ENCODE measurements at places on chromosomes 6 and 20.
A peak's percentile ranks its signal among the peaks of the same experiment; 100 is the strongest.

DNA sequence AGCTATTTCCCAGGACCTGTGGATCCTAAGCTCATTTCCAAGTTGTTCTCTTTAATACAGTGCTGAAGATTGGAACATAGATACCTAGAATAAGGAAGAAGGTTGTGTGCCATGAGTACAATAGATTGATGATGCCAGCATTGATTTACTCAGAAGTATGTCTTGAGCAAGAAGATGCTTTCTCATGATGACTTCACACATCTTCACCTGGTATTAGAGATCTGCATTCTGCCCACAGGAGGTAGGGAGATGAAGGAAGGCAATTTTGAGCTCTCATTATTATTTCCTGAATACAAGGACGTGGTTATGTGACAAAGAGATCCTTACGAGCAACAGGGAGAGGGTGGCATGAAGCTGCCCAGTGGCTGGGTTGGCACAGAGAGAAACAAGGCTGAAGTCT, 20.0 kb upstream of the ZNF165 start:
- no peak for DNase-seq

GRCh38 chr20:2093159-2093781, 8.4 kb upstream of the STK35 start:
- no peak for DNase-seq

GRCh38 chr20:37980876-37981275, 52.4 kb downstream of the TTI1 start:
- no peak for DNase-seq

DNA sequence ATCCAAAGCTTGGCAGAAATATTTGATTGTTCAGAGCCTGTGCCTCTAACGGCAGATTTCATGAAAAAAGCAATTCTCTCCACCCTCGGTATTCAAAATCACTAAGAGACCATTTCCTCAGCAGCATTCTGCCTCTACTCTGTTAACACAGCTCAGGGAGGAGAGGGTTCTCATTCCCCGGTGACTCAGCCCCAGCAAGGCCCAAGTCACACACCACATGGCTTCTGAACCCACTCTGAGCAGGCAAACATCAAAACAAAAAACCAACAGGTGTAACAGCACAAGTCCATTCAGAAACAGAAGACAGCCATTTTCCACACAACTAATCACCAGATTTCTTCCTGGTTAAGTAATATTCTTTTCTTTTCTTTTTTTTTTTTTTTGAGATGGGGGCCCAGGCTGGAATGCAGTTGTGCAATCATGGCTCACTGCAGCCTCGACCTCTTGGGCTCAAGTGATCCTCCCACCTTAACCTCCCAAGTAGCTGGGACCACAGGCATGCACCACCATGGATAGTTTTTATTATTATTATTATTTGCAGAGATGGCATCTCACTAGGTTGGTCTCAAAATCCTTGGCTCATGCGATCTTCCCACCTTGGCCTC, 55.4 kb downstream of the GFOD1 start:
- DNase-seq = no peak

DNA sequence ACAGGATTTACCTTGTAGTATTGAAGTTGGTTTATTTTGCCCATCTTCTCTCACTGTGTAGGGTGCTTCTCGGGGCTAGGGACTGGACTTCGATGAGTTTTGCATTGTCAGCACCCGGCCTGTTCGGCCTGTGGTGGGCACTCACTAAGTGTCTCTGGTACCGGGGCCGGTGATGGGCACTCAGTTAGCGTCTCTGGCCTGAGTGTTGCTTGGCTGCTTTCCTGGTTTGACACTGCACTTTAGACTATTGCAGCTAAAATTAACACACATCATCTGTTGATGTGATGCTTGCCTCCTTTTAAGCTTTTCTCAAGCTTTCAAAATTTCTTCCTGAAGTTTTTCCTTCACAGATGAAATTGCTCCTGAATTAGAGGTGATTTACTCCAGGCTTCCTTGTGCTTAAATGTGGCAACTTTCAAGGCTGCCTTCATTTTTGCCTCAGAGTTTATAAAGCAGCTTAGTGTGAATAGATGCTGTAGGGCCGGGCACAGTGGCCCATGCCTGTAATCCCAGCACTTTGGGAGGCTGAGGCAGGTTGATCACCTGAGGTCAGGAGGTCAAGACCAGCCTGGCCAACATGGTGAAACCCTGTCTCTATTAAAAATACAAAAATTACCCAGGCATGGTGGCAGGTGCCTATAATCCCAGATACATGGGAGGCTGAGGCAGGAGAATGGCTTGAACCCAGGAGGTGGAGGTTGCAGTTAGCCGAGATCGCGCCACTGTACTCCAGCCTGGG, 41.7 kb upstream of the TULP4 start:
- DNase-seq = no peak

- no peak for DNase-seq
These were observed 1681.9 kb downstream of the HACE1 start for GRCh38 chr6:103177791-103178190.

DNA sequence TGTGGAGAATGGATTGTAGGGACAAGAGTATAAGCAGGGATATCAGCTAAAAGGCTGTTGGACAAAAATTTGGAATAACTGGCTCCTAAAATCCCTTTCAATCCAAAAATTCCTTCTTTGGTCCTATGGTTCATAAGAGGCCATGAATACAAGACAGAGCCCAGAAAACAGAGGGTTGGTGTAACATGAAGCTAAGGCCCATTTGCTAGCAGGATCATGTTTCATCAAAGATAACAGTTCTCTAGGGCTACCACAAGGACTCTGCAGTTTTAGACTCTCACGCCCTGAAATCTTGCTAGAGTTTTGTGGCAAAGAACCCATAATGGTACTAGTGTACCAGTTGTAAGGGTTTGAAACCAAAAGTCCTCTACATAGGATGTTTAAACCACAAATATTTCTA, 327.8 kb upstream of the TBX18 start:
- no peak for DNase-seq

DNA sequence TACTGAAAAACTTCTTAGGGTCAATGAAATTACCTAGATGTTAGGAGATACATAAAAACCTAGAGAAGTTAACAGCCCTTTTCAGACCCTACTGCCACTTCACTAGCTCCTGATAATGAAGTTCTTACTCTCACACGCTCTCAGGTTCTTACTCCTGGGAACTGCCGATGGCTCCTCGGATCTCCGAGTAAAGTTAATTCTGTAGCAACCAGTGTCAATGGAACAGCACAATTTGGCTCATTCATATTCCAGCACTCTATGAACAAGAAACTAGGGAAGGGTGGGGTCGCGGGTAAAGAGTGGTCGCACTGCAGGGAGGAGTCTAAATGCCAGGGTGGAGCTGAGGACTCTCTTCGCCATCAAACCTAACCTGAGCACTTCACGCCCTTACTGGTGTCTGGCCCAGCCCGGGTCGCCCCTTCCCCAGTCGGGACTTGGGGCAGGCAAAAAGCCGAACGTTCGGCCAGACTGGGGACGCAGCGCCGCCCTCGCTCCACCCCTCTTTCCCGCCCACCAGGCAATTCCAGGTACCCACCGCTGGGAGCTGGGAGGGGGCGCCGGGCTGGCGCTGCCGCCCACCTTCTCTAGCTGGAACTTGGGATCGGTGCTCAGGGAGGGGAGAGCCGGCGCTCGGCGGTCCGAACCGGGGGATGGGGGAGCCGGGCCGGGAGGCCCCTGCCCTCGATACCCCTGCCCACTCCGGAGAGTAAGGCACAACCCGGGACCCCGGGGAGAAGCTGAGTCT, 744 bp downstream of the RAB23 start:
- DNase-seq = peak; percentile 26

GRCh38 chr6:79586548-79586947, 44.6 kb upstream of the SH3BGRL2 start:
- no peak for DNase-seq

GRCh38 chr20:44914924-44915323, 5.1 kb downstream of the PABPC1L start:
- no peak for DNase-seq

- DNase-seq = no peak
These were observed 44.8 kb downstream of the PTPN1 start for GRCh38 chr20:50554694-50555579.

GRCh38 chr6:17281497-17282481, 628 bp downstream of the RBM24 start:
- no peak for DNase-seq

GRCh38 chr6:137804637-137805036, 62.4 kb upstream of the TNFAIP3 start:
- no peak for DNase-seq

- DNase-seq = no peak
These were observed 58.5 kb downstream of the PCNA start for GRCh38 chr20:5061213-5061612.

GRCh38 chr20:51978070-51978501, 175.8 kb upstream of the SALL4 start:
- no peak for DNase-seq

Data from stimulated activated CD4-positive, alpha-beta T cell treated with anti-CD3 and anti-CD28 coated beads, Interleukin-1b, Interleukin-23, amount 100 ng/mL, for 4 hours (primary cell).